KBM-7 (cell line): ENCODE measurements at places on chromosomes 12 and 14.

DNA sequence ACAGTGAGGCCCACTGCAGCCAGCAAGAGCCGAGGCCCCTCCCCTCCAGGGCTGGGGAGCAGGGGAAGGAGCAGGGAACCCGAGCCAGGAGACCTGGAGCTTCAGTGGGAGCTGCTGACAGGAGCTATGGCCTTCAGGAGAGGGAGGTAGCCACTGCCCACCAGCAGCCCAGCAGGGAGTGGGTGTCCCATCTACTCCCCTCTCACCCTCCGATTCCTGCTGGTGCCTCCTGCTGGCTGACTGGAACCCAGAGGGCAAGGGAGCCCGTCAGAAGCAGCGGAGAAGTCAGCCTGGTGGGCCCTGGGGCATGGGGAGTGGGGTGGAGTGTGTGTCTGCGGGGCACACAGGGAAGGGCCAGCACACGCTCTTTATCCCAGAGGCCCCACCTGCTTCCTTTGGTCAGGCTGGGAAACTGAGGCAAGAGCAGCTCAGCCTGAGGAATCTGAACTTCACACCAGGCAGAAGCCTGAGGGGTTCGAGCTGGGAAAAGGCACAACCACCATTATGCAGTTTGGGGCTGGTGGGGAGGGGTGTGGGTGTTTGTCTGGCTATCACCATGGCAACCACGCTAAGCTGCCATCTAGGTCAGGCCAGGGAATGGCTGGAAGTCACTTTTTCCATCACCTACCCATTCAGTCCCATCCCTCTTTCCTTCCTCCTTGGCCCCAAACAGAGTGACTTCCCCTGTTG is 36.8 kb upstream of the PLEKHG6 start:
- no peak for DNase-seq

DNA sequence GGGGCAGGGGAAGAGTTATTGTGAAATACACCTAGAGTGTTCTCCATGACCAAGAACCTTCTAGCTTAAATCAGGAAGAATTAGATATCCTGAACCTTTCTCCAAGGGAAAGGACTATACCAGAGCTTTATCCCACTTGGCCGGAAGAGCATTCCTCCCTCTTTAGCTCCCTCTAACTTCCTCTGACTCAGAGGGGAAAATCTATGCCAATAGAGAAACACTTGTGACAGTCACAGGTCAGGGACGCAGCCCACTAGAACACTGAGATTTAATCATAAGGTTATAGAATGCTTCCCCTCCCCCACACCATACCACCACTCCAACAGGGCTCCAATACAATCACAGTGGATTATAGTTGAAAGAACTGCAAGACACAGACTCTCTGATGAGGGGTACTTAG is 55.4 kb upstream of the RFX4 start:
- no peak for DNase-seq

GRCh38 chr12:22799503-22799902 is 174.5 kb downstream of the ETNK1 start:
- DNase-seq: no peak

GRCh38 chr12:1855241-1855640 is 34.9 kb downstream of the LRTM2 start:
- no peak for DNase-seq

DNA sequence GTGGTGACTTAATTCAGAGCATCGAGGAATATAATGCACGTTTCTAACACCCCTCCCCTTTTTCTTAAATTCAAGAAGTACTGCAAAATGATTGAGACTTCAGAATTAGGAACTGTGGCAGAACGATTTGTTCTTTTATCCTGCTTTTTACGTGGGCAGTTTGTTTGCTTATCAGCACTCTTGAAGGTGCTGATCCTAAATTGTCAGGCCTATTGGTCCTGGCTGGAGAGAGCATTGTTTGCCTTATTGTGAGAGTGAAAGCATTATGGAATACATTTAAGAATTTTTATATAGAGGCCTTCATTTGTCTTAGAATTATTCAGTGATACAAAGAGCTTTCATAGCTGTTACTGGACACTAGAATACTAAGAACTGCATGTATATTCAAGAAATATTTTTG is 59.1 kb downstream of the TMTC2 start:
- no peak for DNase-seq

GRCh38 chr14:61930101-61930857 is 168.1 kb downstream of the SNAPC1 start:
- DNase-seq: no peak
